ENCODE measurements at places on chromosomes 2 and 18.

- no peak for DNase-seq
Observed at GRCh38 chr2:216074794-216075193, 6.8 kb downstream of the PECR start.

DNA sequence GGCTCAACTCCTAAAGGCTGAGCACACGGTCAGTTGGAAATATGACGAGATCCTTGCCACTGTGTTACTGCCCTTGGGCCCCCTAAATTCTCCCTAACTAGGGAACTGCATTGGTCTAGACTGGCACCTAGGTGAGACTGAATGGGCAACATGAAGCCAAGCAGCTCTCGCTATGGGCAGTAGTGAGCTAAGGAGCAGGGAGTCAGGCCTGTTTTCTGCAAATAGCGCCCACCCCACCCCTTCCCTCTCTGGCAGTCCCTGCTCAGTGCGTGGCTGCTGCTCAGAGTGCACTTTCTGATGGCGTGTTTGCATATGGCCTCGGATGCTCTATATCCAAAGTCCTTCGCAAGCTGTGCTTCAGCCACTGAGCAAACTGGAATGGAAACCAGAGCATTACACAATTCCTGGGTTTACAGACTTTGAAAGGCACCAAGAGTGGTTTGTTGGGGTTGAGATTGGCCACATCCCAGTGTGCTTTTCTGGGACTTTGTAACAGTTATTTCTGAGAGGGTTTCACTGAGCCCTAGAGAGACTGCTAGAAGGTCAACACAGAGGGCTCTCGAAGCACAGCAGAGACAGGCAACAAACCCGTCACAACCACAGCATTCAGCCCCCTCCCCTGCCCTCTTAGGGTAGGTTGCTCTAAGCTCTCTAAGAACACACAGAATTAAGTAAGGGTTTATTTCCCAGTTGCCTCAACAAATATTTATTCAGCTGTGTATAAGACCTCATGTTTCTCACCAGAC, 419.9 kb downstream of the STK39 start:
- DNase-seq = no peak

- no peak for DNase-seq
Observed at GRCh38 chr2:14051401-14051800, 581.1 kb upstream of the LRATD1 start.

GRCh38 chr2:101089419-101089818, 61.8 kb downstream of the TBC1D8 start:
- no peak for DNase-seq

GRCh38 chr2:188280811-188281222, 10.9 kb upstream of the GULP1 start:
- DNase-seq = no peak

Measured in fibroblast of gingiva (primary cell).